Head of caudate nucleus (tissue), 42 donors: ENCODE measurements at places on chromosomes 12 and 14.

GRCh38 chr14:96729889-96730288 lies 67.3 kb upstream of the VRK1 start:
- DNase-seq, result no peak

- DNase-seq, result no peak
Observed at GRCh38 chr14:67683842-67684241, 9.4 kb upstream of the VTI1B start.

DNA sequence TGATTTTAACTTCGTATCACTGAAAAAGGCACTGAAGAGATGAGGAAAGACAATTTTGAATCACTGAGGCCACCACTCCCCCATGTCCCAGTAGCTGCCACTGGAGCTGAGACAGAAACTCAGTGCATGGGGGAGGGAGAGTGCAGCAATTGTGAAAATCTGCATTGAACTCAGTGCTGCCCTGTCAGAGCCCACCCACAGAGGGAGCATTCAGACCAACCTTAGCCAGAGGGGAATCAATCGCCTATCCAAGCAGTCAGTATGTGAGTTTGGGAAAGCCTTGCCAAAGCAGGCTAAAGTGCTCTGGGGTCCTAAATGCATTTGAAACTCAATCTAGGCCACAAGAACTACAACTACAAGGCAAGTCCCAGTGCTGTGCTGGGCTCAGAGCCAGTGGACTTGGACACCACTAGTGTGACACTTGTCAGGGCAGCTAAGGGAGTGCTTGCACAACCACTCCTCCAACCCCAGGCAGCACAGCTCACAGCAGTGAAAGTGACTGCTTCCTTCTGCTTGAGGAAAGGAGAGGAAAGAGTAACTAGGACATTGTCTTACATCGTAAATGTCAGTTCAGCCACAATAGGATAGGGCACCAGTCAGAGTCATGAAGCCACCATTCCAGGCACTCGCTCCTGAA lies 13.3 kb downstream of the RNASE3 start:
- no peak for DNase-seq

- no peak for DNase-seq
Observed at GRCh38 chr12:102067574-102068258, 5.9 kb upstream of the WASHC3 start.

DNA sequence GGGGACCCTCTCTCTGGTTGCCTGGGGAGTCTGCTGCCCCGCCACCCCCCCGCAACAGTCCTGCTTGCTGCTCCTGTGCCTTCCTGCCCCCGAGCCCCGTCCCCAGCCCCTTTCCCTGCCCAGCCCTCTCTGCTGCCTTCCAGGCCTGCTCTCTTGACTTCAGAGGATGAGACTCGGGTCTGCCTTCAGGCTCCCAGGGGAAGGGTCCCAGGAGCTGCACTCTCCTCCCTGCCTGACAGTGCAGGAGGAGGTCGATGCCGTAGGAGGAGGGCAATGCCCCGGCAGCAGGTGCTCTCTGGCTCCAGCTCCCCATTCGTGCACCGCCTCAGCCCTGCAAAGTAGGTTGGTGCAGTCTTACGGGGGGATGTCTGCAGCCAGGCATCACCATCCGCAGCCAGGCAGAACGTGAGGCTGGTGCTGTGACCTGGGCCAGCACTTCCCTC lies 185.1 kb upstream of the C14orf180 start:
- peak; percentile 2 for DNase-seq

GRCh38 chr12:64318605-64319004 lies 72.0 kb downstream of the C12orf56 start:
- no peak for DNase-seq
